ENCODE measurements at places on chromosomes 11 and 22. TPM values are rescaled to one million over a fixed set of nuclear protein-coding genes. Genes with fewer than 3 reads are reported as not detected.
A peak's percentile ranks its signal among the peaks of the same experiment; 100 is the strongest.

GRCh38 chr11:123707606-123708205 is 33.8 kb downstream of the ZNF202 start:
- DNase-seq, result peak; percentile 33

DNA sequence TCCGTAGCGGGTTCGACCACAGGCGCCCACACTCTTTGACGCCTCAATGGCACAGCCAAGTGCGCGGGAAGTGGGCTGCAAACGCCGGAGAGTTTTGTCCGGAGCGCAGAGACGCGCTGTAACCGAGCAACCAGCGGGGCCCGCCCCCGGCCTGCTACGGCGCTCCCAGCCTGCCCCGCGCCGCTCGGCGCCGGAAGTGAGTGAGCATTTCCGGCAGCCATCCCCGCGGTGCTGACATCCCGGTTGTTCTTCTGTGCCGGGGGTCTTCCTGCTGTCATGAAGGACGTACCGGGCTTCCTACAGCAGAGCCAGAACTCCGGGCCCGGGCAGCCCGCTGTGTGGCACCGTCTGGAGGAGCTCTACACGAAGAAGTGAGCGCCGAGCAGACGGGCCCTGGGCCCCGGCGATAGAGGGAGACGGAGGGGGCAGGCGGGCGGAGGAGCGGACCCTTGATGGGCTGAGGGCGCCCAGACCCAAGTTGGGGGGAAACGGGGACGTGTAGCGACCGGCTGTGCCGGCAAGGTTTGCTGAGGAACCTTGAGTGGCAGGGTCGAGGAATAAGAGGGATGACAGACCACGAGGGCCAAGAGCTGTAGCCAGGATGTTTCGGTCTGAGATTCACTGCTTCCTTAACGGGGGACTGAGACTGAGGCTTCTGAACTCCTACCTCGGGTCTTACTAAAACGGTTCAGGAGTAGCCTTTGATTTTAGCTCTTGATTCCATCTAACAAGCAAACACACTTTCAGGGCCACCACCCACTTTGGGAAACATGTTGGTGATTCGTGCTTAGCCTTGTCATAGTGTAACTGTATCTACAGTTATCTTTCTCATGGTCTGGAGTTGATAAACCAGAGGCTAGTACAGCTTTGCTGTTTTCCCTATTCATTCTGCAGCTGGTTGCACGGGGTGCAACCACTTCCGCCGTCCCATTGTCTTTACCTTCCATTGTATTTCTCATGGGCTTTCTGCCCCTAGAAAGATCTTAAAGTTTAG is at the start of gene PSMD13:
PSMD13 (plus strand) TSS at position 203 of the 994 bp plus-strand sequence; CDS start at position 277, 74 bp downstream.
- DNase-seq, result peak; percentile 80

DNA sequence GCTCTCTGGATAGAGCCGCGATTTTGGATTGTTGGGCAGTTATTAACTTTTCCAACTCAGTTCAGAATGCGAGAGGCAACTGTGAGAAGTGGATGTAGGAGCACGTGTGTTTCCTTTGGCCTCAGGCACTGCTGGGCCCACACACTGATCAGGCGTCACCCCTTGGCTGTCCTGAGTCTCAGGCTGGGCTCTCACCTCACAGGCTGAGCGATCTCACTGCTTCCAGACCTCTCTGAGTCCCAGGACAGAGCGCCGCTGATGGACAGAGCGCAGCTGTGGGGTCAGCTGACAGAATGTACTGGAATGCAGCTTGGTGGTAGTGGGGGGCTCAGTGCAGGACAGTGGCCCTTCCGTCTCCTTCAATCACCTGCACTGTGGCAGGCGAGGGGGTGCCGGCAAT is 516.2 kb downstream of the TBC1D22A start:
- DNase-seq, result no peak

GRCh38 chr11:79430280-79430679 is 10.6 kb downstream of the TENM4 start:
- DNase-seq, result no peak

- DNase-seq, result no peak
Observed at GRCh38 chr22:23270212-23270733, 90.0 kb downstream of the BCR start.

DNA sequence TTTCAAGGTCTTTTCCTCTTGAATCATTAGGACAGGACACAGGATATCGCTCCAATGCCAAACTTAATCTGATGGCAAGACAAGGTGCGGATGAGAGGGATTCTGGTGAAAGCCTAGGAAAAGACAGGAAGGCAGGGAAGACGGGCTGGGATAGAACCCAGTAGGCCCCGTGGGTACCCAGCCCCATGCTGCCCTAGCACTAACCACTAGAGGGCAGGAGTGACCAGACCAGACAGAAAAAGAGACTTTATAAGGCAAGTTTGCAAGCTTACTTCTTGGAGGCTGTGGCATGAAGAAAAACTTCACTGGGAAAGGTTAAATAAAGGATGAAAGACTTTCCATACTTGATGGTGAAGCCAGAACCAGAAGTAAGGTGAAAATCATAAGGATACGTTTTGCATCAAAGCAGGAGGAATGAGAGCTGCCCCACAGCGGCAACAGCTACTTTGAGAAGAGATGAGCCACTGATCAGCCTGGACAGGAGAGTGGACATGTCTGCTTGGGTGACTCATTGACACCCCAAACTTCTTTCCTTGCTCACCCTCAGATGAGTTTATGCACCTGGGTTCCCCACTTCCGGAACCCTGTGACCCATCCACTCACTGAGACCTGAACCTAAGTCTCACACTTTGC is 39.8 kb downstream of the SYN3 start:
- DNase-seq, result no peak

GRCh38 chr11:67608486-67608885 is 1.8 kb downstream of the NDUFV1 start:
- DNase-seq, result no peak

DNA sequence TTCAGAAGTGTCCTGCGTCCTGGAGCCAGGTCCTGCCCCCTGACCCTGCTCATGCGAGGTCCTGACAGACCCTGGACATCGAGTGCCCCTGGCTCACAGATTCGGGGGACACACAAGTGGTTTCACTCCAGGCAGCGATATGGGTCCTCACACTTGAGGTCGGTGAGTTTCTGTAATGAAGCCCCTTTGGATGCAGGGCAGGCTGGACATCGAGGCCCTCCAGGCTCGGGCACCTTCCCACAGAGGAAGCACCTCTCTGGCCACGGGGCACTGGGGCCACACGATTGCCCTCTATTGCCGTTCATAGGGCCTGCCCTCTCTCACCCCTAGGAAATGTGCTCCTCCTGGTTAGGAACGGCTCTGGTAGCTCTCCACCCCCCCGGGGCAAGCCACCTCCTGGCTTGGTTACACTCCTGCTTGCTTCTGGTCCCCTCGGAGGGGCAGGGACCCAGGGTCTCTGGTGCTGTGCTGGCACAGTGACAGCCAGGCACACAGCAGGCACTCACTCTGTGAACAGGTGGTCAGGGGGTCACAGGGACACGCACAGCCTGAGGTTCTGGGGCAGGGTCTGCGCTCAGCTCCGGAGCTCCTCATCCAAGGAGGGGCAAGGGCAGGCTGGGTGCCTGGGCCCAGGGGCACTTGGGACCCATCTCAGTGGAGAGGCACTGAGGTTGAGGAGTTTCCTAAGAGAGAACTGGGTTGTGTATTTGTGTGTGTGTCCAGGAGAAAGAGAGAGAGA is 907.7 kb downstream of the BRD1 start:
- no peak for DNase-seq

GRCh38 chr11:118672846-118673245 is 6.6 kb downstream of the TREH start:
- no peak for DNase-seq

GRCh38 chr11:66111158-66111557 is 41.1 kb downstream of the PACS1 start:
- no peak for DNase-seq

GRCh38 chr11:85863855-85864254 is 8.7 kb downstream of the CCDC83 start:
- no peak for DNase-seq

- no peak for DNase-seq
Observed at GRCh38 chr11:81224396-81224795, 1509.3 kb downstream of the FAM181B start.

DNA sequence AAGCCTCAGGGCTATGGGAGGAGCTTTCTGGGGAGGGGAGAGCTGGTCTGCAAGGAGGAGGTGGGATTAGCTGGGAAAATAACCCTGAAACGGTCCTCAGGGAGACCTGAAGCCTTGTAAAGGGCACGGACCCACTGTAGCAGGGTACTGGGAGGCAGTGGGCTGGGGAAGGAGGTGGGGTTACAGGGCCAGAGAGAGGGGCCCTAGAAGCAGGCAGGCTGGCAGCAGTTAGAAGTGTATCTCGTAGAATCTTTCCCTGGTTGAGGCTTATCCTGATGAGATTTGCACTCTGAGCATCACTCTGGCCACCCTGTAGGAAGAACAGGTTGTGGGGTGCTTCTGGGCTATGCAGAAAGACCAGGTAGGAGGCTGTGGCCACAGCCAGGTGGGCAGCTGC is 29.6 kb downstream of the FBLN1 start:
- no peak for DNase-seq

- DNase-seq, result no peak
Observed at GRCh38 chr11:15555161-15555560, 440.4 kb downstream of the INSC start.

- DNase-seq, result no peak
Observed at GRCh38 chr11:69308491-69308911, 14.5 kb downstream of the MYEOV start.

DNA sequence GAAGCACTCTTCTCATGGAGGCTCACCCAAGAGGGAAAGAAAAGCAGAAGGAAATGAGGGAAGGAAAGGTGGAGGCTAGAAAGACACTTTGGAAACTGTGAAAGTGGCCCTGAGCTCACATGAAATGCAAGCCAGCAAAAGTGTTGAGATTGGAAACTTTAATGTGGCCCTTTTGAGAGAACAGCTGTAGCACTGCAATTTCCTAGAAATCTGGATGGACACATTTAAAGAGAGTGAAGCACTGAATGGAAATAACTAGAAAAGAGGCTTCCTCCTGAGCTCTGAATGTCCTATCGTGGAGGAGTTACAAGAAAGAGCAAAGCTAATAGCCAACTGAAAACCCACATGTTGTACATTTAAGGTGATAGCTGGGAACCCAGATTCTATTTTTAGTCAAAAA is 56.0 kb downstream of the LIF start:
- no peak for DNase-seq

- no peak for DNase-seq
Observed at GRCh38 chr11:127803755-127804154, 783.6 kb downstream of the ETS1 start.

E2F8 gene
- polyA plus RNA-seq, result 0.35 TPM

TRIM51 gene
- polyA plus RNA-seq, result not detected

P2RY6 gene
- 0.57 TPM for polyA plus RNA-seq

CCDC15 gene
- polyA plus RNA-seq, result 0.82 TPM

FZD4 gene
- 15.0 TPM for polyA plus RNA-seq

ANKK1 gene
- polyA plus RNA-seq, result 0.34 TPM

NAALAD2 gene
- polyA plus RNA-seq, result 12.2 TPM

APOA4 gene
- not detected for polyA plus RNA-seq

PHOX2A gene
- polyA plus RNA-seq, result not detected

FIBP gene
- polyA plus RNA-seq, result 40.1 TPM

All from ovary (tissue), 10 donors.